AG04449 (cell line): ENCODE measurements at places on chromosomes 13 and 19.

DNA sequence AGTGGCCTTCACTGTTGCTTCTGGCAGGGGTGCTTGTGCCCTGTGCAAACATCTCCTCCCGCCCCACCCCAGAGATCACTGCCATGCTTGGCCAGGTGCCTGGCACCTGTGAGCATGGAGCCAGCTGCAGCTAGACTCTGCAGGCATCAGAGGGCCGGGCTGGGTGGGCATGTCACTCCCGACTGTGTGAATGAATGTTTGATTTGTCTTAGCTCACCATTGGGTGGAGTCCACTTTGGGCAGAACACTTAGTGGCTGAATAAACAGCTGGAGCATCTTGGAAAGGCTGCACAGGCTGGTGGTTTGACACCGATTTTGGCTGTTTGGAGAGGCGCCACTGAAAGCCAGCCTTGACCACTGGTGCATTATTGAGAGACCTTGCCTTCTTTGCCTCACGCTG lies 267.3 kb downstream of the DLEU7 start:
- DNase-seq: no peak

DNA sequence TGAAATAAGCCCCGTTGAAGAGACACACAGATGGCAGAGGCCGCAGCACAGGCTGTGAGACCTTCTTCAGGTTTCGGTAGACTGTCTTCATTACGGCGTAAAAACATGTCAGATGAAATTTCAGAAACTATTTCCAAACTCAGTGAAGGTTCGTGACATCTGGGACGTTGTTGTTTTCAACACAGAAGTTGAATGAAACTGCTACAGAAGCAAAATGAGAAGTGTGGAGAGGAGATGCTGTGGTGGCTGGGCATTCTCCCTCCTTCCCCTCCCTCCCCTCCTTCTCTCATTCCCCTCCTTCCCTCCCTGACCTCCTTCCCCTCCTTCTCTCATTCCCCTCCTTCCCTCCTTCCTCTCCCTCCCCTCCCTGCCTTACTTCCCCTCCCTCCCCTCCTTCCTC lies 113.6 kb downstream of the ATP11A start:
- no peak for DNase-seq

DNA sequence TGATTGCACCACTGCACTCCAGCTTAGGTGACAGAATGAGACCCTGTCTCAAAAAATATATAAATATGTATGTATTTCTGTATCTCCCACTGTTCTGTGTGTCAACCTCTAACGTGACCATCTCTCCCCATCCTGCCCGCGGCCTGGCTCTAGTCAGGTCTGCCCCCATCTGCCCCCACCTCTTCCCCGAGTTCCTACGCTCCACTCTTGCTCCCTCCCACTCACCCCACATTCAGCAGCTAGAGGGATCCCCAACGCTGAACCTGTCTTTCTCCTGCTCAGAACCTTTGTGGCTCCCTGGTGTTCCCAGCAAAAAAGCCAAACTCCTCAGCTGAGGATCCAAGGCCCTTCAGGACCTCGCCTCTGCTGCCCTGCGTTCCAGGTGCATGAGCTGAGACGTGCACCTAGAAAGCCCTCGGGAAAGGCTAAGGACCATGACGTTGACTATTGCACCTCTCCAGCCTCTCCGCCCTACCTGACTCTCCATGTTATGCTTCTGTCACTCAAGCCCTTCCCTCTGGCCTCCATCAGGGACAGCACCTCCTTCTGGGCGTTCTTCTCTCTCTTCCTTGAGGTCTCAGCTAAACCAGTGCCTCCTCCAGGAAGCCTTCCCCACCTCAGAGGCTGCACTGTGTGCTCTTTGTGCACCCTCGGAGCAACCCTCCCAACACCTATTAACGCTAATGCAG lies 18.1 kb downstream of the AKT2 start:
- DNase-seq: no peak

GRCh38 chr19:1227304-1228054 lies 10.3 kb downstream of the CBARP start:
- DNase-seq: no peak

DNA sequence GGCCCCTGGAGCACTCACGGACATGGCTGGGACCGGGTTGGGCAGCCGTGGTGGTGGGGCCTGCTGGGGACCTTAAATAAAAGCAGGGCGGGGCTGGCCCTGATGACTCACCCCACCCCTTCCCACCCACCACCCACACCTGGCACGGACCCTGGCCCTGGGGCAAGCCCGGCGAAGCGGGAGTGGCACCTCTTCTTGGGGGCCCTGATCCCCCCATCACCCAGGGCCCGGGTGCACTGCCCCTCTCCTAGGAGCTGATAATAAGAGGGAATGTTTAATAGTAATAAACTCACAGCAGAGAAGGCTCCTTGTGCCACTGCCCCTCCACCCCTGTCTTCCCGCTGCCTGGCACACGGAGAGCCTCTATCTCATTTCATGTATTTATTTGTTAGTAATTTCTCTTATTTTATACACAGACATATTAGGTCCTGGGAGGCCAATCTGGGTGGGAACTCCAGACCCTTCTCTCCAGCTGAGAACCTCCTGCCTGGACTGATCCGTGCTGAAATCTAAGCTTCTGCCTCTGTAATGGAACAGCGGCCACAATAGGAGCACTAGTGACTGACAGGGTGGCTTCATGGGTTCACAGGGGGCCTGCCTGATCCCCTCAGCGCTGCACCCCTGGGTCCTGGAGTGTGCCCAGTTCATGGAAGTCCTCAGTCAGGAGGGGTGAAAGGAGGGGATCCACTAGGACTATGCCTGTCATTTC lies at the start of gene LGALS7:
TSS of gene LGALS7 (minus strand) at position 49 of the 709 bp plus-strand sequence. CDS start at position 24, 25 bp downstream.
- DNase-seq: no peak

- no peak for DNase-seq
These were observed 347.3 kb downstream of the TEX29 start for GRCh38 chr13:111667757-111668156.

GRCh38 chr19:4744451-4745174 lies 21.0 kb upstream of the DPP9 start:
- peak; percentile 75 for DNase-seq

- DNase-seq: no peak
These were observed 71.5 kb upstream of the ARHGEF7 start for GRCh38 chr13:111043575-111043982.

GRCh38 chr19:3986260-3987041 lies 1.2 kb upstream of the EEF2 start:
- no peak for DNase-seq

- DNase-seq: no peak
These were observed 1.2 kb upstream of the KCNA7 start for GRCh38 chr19:49073514-49074378.
